ENCODE measurements at places on chromosomes 3 and 15.

- DNase-seq, result no peak
Measured at GRCh38 chr3:123880998-123881561, 3.1 kb downstream of the MYLK start.

- DNase-seq, result no peak
Measured at GRCh38 chr15:75095594-75095993, 72.2 kb downstream of the PPCDC start.

DNA sequence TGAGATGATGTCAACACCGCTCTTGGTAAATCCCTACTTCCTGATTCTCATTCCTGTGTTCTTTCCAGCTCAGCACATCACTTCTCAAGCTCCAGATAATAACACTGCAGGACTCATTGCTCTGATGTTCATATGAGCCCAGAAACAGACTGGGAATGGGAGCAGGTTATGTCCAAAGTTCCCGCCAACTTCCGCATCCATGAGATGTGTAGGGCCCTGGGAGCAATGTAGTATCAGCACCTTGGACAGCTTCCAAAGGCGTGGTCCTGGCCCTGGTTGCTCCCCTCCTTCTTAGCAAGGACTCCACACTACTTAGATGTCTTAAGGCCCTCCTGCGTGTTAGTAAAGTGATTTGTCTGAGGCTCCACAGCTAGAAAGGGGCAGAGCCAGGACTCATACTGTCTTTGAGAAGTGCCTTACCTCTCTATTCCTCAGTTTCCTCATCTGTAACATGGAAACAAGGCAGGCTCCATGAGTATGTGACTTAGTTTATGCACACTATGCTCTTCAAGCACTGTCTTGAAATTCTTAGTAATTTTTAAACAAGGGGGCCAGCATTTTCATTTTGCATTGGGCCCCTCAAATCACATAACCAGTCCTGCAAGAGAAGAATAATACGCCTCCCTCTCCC lies 27.9 kb upstream of the SLC6A1 start:
- DNase-seq, result no peak

- DNase-seq, result no peak
Measured at GRCh38 chr15:48602358-48603122, 43.0 kb downstream of the FBN1 start.

GRCh38 chr3:55570271-55570711 lies 83.2 kb upstream of the WNT5A start:
- DNase-seq, result no peak

GRCh38 chr3:54550221-54550977 lies 377.5 kb downstream of the LRTM1 start:
- no peak for DNase-seq

- DNase-seq, result no peak
Measured at GRCh38 chr3:112247900-112248299, 46.1 kb downstream of the SLC9C1 start.

Measured in activated CD4-positive, alpha-beta T cell treated with anti-CD3 and anti-CD28 coated beads, Interleukin-2, amount 50 U/mL, for 48 hours (primary cell).